ENCODE measurements at places on chromosomes 2 and 18.

- no peak for DNase-seq
These were observed 587.5 kb downstream of the XIRP2 start for GRCh38 chr2:167475791-167476190.

DNA sequence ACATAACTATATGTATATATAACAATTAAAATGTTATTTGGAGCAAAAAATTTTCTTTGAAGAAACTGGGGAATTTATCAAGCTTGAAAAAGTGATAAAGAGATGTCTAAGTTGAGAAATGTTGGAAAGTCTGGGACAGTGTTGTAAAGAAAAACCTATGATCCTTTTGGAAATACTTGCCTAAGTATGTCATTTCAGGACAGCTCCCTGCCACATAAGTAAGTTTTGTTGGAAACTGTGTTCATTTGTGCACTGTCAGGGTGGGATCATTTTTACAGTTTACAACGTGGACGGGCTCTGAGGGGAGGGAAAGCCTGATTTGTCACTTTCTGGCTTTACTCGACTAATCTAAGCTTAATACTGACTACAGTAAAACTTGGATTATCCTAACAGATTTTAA is 10.4 kb upstream of the COL3A1 start:
- no peak for DNase-seq

DNA sequence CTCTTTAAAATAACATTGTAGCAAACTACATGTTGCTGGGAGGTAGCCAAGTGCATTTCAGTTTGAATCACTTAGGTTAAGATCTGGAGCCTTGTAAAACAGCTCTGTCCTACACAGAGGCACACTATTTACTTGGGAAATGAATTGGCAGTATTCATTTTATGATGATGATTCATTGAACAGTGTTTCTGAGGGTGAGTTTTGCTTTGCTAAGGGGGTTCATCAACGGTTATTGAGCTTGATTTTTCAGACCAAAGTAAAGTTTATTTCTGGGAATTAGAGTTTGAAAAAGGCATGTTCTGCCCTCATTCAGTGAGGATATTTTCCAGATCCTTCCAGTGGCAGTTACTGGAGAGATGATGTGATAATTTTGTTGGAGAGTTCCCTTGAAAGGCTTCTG is 55.6 kb downstream of the CCDC85A start:
- no peak for DNase-seq

- DNase-seq: peak; percentile 98
These were observed 4.9 kb upstream of the PHLPP1 start for GRCh38 chr18:62710417-62710816.

- no peak for DNase-seq
These were observed 122.5 kb downstream of the ARHGAP15 start for GRCh38 chr2:143251681-143252080.

GRCh38 chr2:188865681-188866080 is 108.5 kb upstream of the COL3A1 start:
- DNase-seq: no peak

Data from NCI-H1417 treated with DMSO at 0.1 percent for 48 hours (cell line).